ENCODE measurements at places on chromosomes 4 and X.

DNA sequence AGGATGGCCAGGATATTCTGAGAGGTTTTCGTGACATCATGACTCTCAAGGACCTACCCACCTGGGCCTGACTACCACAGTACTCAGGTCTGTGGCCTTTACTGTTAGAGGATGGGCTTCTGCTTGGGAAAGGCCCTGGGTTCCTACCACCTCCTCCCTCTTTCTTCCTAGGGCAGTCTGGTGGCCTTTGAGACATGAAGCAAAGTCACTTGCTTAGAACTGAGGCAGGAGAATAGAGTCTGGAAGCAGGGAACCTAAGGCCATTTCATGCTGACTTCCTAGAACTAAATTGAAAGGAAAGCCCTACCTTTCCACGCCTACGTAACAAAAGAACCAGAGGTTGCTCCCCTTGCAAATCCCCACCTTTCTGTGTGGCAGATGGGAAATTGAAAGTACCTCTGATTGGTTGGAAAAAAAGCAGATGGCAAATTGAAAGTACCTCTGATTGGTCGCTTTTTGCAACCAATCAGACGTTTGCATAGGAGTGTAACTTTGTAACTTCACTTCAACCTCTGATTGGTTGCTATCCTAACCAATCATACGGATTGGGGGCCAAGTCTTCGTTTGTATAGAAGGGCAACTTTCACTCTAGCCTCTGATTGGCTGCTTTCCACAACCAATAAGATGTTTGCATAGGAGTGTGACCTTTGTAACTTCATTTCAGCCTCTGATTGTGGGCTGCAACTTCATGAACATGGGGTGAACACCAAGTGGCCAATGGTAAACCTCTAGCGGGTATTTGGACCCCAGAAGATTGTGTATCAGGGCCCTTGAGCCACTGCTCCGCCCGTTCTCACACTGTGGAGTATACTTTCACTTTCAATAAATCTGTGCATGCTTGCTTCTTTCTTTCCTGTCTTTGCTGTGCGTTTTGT is 9.9 kb upstream of the AKAP14 start:
- peak; percentile 3 for DNase-seq

- DNase-seq: no peak
Observed at GRCh38 chrX:139882299-139882698, 50.6 kb downstream of the ATP11C start.

GRCh38 chr4:168879188-168879587 is 130.9 kb downstream of the CBR4 start:
- DNase-seq: peak; percentile 61

GRCh38 chr4:156575430-156576073 is 396.0 kb downstream of the PDGFC start:
- DNase-seq: peak; percentile 99

DNA sequence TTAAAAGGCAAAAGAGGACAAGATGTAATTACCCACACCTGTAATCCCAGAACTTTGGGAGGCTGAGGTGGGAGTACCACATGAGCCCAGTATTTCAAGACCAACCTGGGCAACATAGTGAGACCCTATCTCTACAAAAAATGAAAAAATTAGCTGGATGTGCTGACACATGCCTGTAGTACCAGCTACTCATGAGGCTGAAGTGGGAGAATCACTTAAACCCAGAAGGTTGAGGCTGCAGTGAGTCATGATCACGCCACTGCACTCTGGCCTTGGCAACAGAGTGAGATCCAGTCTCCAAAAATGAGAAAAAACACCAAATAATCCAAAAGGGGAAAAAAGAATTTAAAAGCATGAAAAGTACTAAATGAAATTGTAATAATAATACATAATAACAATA is 30.8 kb downstream of the NR0B1 start:
- no peak for DNase-seq

DNA sequence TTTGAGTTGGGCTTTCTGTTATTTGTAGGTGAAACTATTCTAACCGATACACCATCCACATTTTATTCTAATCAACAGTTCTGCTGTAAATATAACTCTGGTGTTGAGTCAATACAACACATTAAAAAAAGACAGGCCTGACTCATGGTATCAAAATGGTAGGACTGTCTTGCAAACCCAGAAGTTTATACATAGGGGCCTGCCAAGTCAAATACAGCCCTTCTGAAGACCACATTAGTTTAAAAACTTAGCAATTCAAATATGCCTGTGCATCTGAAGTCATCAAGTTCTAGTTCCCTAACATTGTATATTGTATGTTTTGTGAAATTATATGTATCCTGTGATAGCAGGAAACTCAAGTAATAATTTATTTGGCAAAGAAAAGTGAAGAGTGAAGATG is 24.4 kb upstream of the PDE5A start:
- no peak for DNase-seq

DNA sequence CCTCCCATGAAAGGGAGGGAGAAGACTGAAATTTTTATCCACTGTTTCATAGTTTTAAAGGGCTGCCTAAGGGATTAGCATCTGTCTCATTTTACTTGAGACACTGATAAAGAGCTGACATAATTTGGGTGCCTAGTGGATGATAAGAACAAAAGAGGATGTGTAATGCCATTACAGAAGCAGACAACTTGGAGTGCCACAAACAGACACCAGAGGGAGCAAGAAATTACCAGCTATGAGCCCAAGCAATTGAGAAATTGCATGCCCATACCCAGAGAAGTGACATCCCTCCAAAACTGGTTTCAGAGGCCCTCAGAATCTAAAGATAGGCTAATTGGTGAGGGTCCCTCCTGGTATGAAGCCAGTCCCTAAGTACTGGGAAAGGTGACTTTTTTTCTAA is 38.5 kb upstream of the POU3F4 start:
- DNase-seq: peak; percentile 0

GRCh38 chr4:110510955-110511544 is 35.1 kb downstream of the ENPEP start:
- peak; percentile 32 for DNase-seq

DNA sequence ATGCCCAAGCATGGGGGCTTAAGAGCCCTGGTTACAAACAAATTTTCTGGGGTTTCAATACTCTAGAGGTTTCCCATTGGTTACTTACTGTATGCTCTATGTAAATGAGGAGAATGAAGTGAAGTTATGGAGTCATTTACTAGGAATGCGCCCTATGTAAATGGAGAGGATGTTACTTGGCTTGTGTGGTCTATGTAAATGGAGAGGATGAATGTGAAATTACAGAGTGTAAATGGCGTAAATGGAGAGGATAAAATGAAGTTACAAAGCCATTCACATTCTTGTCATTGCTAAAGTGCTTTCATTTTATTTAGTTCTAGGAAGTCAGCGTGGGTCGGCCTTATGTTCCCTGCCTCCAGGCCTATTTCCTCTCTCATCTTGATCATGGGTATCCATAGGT is 810.5 kb upstream of the ADGRL3 start:
- no peak for DNase-seq

DNA sequence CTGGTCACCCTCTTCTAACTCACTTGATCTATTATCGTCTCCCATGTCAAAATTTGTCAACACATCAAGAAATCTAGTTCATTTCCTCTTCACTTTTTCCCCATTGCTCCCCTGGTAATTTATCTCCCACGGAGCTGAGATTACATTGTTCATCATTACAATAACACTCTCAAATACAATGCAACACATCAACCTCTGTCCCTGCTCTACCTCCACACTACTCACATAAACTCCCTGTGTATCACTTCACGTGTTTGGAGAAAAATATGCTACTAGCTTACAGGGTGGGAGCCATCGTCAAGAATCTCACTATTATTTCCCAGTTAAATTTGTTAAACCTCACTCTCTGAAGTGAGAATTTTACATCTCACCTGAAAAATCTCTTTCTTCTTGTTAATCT is 1006.4 kb downstream of the ARAP2 start:
- DNase-seq: no peak

DNA sequence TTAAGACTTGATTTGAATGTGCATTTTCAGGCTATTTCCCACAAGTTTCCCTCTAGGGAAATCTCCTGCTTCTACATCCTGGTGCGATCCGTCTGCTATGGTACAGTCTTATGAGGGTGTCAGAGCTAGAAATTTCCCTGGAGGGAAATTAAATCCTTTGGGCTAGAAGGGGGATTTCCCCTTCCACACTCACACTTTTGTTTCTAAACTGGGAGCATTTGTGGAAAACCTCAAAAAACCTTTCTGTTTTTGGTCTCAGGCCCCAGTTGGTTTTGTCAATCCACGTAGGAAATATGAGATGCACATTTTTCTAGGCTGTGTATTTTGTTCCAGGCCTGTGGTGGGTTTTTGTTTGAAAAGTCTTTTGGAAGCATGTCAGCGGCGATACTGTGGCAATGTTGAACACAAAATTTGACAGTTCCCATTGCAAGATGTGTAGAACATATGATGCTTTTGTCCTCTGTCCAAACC is 17.8 kb downstream of the HMGB3 start:
- DNase-seq: no peak

- DNase-seq: peak; percentile 2
Observed at GRCh38 chrX:109464231-109464630, 17.7 kb downstream of the GUCY2F start.

DNA sequence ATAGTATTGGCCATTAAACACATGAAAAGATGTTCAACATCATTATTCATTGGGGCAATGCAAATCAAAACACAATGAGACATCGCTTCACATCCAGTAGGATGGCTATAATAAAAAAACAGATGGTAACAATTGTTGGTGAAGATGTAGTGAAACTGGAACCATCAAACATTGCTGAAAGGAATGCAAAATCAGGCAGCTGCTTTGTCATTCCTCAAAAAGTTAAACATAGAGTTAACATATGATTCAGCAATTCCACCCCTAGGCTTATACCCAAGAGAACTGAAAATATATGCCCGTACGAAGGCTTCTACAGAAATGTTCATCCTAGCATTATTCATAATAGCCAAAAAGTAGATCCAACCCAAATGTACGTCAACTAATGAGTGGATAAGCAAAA is 144.0 kb upstream of the NAP1L5 start:
- no peak for DNase-seq

DNA sequence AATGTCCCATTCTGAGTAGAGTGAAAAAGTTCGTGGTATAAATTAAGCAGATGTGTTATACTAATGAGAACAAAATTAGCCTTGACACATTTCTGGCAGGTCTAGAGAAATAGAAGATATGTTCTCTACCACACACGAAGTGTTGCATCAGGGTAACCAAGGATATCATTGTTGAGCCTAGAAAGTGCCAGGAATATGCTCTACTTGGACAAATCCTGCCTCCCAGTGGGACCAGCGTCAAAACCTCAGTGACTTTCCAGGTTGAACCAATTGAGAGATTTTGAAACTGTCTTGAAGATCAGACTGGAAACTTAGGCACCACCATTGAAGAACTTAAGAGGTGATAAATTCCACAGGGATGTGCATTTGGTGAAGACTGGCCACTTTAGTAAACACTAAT is 115.9 kb downstream of the HPGD start:
- DNase-seq: no peak

GRCh38 chr4:8171984-8172924 is 13.6 kb upstream of the ABLIM2 start:
- no peak for DNase-seq

GRCh38 chrX:79601341-79602131 is 234.4 kb upstream of the ITM2A start:
- no peak for DNase-seq

DNA sequence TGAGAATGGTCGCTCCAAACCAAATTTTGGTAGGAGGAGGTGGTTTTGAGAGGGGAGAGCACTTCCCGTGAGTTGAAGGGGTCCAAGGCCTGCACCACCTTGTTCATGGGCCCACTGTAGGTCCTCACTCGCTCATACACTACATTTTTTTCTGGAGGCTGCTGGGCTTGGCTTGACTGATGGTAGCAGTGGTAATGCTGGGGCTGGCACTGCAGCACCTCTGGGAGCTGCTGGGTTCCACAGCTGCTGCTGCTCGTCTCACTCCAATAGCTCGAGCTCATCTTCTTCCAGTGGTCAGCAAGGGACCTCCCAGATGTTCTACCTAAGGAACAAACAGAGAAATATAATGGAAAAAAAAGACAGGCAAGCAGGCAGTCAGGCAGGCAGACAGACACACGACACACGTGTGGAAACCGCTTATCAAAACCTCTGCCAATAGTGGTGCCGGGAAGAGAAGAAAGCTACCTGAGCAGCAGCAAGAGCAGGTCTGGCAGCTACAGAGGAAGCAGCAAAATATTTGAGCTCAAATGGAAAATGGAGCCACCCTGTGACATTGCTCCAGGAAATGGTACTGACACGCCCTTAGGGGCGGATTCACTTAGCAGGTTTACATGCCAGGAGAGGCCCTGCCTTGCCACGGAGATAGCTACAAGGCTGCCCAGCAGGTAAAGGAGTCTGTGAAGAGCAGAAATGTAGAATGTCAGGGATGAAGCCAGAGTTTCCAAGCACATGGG is at the start of gene POF1B:
POF1B (minus strand) TSS at position 492 of the 734 bp plus-strand sequence; CDS start at position 281, 211 bp downstream.
- DNase-seq: no peak

GRCh38 chr4:80615099-80615498 is 279.6 kb downstream of the CFAP299 start:
- no peak for DNase-seq

Measured in MV-4-11 (cell line).